IgD-negative memory B cell (primary cell): ENCODE measurements at places on chromosomes 7 and 10. TPM values are rescaled to one million over a fixed set of nuclear protein-coding genes. Genes with fewer than 3 reads are reported as not detected.

Gene MYH16
- polyA plus RNA-seq: not detected

Gene SLC39A12
- polyA plus RNA-seq: not detected

Gene CALCR
- polyA plus RNA-seq: not detected

Gene TBXAS1
- polyA plus RNA-seq: 16.7 TPM

Gene MINPP1
- 3.9 TPM for polyA plus RNA-seq

Gene FAM25C
- not detected for polyA plus RNA-seq

Gene PNLIPRP3
- polyA plus RNA-seq: not detected

Gene APBB1IP
- 66.4 TPM for polyA plus RNA-seq

Gene HSPA12A
- 6.7 TPM for polyA plus RNA-seq

Gene GJC3
- not detected for polyA plus RNA-seq

Gene SPDYE16
- polyA plus RNA-seq: 0.11 TPM

Gene CPN1
- polyA plus RNA-seq: not detected

Gene RSPH10B
- polyA plus RNA-seq: not detected

Gene METTL27
- polyA plus RNA-seq: not detected

Gene TMEM176B
- 2.4 TPM for polyA plus RNA-seq

Gene GCK
- 0.68 TPM for polyA plus RNA-seq

Gene TUBAL3
- polyA plus RNA-seq: not detected

Gene XRCC2
- 0.43 TPM for polyA plus RNA-seq

Gene ARPC1A
- polyA plus RNA-seq: 81.5 TPM

Gene PPP1R9A
- 2.2 TPM for polyA plus RNA-seq

Gene GARIN1A
- polyA plus RNA-seq: 0.10 TPM

Gene CCDC146
- polyA plus RNA-seq: 1.0 TPM

Gene STMP1
- polyA plus RNA-seq: 43.7 TPM

Gene A1CF
- polyA plus RNA-seq: not detected

Gene NKX2-3
- not detected for polyA plus RNA-seq

Gene SPDYE6
- 0.36 TPM for polyA plus RNA-seq

Gene GRID1
- polyA plus RNA-seq: not detected

Gene PON3
- polyA plus RNA-seq: not detected

Gene NRCAM
- polyA plus RNA-seq: 0.49 TPM

Gene INA
- polyA plus RNA-seq: not detected
